Stimulated activated memory B cell treated with anti-CD40 and anti-IgM and Interleukin-4, amounts not matched to agents 10 μg/mL and 1 μg/mL and 100 μg/mL, for 72 hours (primary cell): ENCODE measurements at places on chromosomes 7 and 10.

GRCh38 chr10:86775056-86775869 is 18.8 kb downstream of the BMPR1A start:
- ATAC-seq = no peak
- peaks cover 6% of the 10 kb centered on the region for H3K36me3 ChIP-seq
- H3K27me3 ChIP-seq = no peaks in the 10 kb centered on the region
- H3K4me1 ChIP-seq = peaks cover 16% of the 10 kb centered on the region

GRCh38 chr7:118152149-118152548 is 31.8 kb upstream of the LSM8 start:
- no peak overlapping the region for H3K4me3 ChIP-seq
- H3K27ac ChIP-seq = no peak overlapping the region
- no peak for ATAC-seq
- peaks cover 9% of the 10 kb centered on the region for H3K27me3 ChIP-seq

- H3K4me1 ChIP-seq = peaks cover 57% of the 10 kb centered on the region
- H3K4me3 ChIP-seq = peak overlapping the region; percentile 95
- no peaks in the 10 kb centered on the region for H3K27me3 ChIP-seq
- peak overlapping the region; percentile 97 for H3K27ac ChIP-seq
Observed at GRCh38 chr7:140060788-140061606, 1.8 kb downstream of the PARP12 start.

GRCh38 chr7:69600710-69601519 is 2.6 kb downstream of the AUTS2 start:
- H3K27ac ChIP-seq = no peak overlapping the region
- no peaks in the 10 kb centered on the region for H3K4me1 ChIP-seq
- ATAC-seq = no peak
- H3K36me3 ChIP-seq = no peaks in the 10 kb centered on the region
- H3K27me3 ChIP-seq = no peaks in the 10 kb centered on the region
- H3K4me3 ChIP-seq = peak overlapping the region; percentile 4

DNA sequence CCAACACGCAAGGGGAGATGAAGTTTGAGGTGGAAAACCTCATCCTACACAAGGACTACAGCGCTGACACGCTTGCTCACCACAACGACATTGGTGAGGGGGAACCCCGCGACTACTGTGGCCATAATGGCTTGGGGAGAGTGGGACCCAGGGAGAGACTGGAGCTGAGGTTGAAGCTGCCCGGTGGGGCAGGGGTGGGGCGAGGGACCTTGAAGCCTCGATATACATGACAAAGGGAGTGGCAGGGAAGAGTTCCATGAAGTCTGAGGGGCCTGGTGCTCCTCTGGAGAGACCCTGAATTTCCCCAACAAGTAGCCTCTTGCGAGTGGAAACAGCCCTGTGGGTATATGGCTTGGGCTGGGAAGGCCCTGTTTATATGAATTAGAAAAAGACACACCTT is 3.1 kb downstream of the PLAU start:
- no peak overlapping the region for H3K27ac ChIP-seq
- H3K27me3 ChIP-seq = peaks cover 7% of the 10 kb centered on the region
- H3K36me3 ChIP-seq = no peaks in the 10 kb centered on the region
- no peak for ATAC-seq

GRCh38 chr7:117183729-117184128 is 139.1 kb downstream of the WNT2 start:
- H3K4me1 ChIP-seq = no peaks in the 10 kb centered on the region
- H3K27ac ChIP-seq = no peak overlapping the region
- peaks cover 56% of the 10 kb centered on the region for H3K36me3 ChIP-seq
- H3K4me3 ChIP-seq = no peak overlapping the region
- no peaks in the 10 kb centered on the region for H3K27me3 ChIP-seq

DNA sequence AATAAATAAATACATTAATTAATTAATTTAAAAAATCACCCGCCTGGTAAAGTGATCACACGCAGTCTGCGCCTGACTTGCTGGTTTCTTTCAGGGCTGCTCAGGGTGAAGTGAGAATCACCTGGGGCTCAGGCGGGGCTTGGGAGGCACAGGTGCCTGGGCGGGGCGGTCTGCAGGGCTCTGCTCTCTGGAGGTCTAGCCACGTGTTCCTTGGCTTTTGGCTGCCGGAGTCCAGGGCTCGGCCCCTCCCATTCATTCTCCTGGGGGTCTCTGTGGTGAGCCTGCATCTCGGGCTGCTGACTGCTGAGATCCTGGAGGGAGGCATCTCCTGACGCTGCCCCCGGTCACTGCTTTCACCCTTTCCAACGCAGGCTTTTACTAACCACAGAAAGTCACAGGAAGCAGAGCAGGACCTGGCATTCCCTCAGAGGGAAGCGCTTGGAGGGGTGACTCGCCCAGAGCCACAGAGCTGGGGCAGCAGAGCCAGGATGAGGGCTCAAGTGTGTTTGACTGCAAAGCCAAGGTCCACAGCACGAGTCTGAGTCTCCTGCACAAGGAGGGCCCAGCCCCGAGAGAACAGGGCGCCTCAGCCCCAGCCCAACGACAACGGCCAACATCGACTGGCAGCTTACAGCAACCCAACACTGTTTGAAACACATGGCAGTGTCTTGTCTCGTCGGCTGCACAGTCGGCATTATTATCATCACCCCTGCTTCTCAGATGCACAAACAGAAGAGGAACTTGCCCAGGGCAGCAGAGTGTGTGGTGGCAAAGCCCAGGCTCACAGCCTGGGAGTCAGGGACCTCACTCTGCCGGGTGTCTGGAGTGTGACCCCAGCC is 22.4 kb upstream of the MNX1 start:
- H3K27ac ChIP-seq = no peak overlapping the region
- no peaks in the 10 kb centered on the region for H3K36me3 ChIP-seq
- no peaks in the 10 kb centered on the region for H3K4me1 ChIP-seq
- H3K4me3 ChIP-seq = no peak overlapping the region
- peaks cover 64% of the 10 kb centered on the region for H3K27me3 ChIP-seq

DNA sequence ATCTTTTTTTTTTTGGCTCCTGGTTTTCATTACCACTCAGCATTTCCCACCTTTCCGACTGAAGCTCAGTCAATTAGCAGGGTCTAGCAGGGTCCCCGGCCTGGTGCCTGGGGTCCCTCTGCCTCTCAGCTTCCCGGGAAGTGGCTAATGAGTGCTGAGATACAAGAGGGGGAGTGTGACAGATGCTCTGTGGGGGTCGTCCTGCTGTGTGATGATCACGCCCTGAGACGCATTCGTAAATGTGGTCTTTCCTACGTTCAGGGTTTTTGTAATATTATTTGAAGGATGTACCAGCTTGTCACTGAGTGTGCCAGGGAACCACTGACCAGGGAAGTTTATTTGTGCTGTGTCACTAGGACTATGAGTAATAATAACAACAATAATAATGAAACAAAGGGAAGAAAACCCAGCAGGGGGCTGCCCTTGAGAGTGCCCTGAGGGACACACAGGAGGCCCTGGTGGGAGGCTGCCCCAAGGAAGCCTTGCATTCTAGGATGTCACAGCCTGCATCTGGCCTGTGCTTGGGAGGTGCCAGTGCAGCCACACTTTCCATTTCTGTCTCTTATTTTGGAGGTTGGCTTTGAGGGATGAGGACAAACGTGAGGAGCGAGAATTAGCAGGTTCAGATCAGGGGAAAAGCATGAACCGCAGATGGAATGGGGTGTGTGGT is 337.8 kb downstream of the ADARB2 start:
- H3K4me3 ChIP-seq = no peak overlapping the region
- ATAC-seq = no peak
- H3K27me3 ChIP-seq = peaks cover 63% of the 10 kb centered on the region

DNA sequence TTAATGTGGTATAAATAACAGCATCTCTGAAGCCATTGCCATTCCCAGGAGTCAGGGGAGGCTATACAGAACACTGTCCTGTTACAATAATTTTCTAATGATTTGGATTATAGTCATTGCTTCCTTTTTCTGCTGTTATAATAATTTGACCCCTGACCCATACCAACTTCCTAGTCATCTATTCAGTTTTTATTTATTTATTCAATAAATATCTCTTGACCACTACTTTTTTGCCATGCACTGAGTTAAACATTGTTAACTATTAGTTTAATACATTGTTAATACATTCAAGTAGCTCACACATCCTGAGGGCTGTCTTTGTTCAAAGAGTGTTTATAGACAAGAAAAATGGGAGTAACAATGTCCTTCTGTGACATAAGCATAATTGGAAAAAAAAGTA is 235.5 kb upstream of the MEOX2 start:
- H3K4me1 ChIP-seq = no peaks in the 10 kb centered on the region
- ATAC-seq = no peak
- H3K4me3 ChIP-seq = no peak overlapping the region
- no peaks in the 10 kb centered on the region for H3K27me3 ChIP-seq

DNA sequence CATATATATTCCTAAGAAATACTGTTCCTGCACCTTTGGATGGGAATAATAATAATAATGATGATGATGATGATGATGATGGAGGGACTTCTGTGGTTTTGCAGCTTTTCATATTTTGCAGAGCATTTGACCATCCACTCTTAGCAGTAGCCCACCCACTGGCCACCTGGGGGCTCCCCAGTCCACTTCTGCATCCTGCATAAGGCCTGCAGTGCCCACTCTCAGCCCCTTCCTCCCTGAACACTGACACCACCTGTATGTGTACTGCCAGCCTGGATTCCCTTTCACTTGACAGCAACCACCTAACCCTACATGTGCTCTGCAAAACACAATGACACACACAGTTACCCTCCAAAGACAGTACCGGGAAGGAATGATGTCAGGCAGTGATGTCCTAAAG is 131.4 kb downstream of the ADAM12 start:
- no peak for ATAC-seq
- no peak overlapping the region for H3K4me3 ChIP-seq
- no peaks in the 10 kb centered on the region for H3K36me3 ChIP-seq
- H3K4me1 ChIP-seq = no peaks in the 10 kb centered on the region

- peaks cover 6% of the 10 kb centered on the region for H3K36me3 ChIP-seq
- H3K4me3 ChIP-seq = peak overlapping the region; percentile 75
- H3K4me1 ChIP-seq = peaks cover 66% of the 10 kb centered on the region
- no peaks in the 10 kb centered on the region for H3K27me3 ChIP-seq
- H3K27ac ChIP-seq = peak overlapping the region; percentile 96
Observed at GRCh38 chr7:44638611-44639557, 32.5 kb downstream of the OGDH start.

- no peaks in the 10 kb centered on the region for H3K4me1 ChIP-seq
- H3K27ac ChIP-seq = no peak overlapping the region
- H3K36me3 ChIP-seq = no peaks in the 10 kb centered on the region
- no peak overlapping the region for H3K4me3 ChIP-seq
Observed at GRCh38 chr10:44922021-44922420, 10.9 kb downstream of the TMEM72 start.

GRCh38 chr7:45048748-45049147 is 40.0 kb downstream of the NACAD start:
- H3K27ac ChIP-seq = no peak overlapping the region
- H3K27me3 ChIP-seq = no peaks in the 10 kb centered on the region
- no peak for ATAC-seq
- peaks cover 40% of the 10 kb centered on the region for H3K4me1 ChIP-seq

GRCh38 chr7:107744345-107744750 is 406 bp downstream of the CBLL1 start:
- peak; percentile 68 for ATAC-seq
- H3K4me3 ChIP-seq = peak overlapping the region; percentile 99
- peak overlapping the region; percentile 94 for H3K27ac ChIP-seq
- no peaks in the 10 kb centered on the region for H3K27me3 ChIP-seq
- H3K36me3 ChIP-seq = no peaks in the 10 kb centered on the region
- peaks cover 45% of the 10 kb centered on the region for H3K4me1 ChIP-seq
